ENCODE measurements at places on chromosomes 1 and 21. TPM values are rescaled to one million over a fixed set of nuclear protein-coding genes. Genes with fewer than 3 reads are reported as not detected.

GRCh38 chr1:51666478-51666877 lies 49.6 kb downstream of the OSBPL9 start:
- no peak overlapping the region for H3K27ac ChIP-seq
- H3K4me1 ChIP-seq, result no peaks in the 10 kb centered on the region
- no peaks in the 10 kb centered on the region for H3K27me3 ChIP-seq
- H3K36me3 ChIP-seq, result no peaks in the 10 kb centered on the region
- no peak overlapping the region for H3K4me3 ChIP-seq
- no peak for DNase-seq

GRCh38 chr1:109904105-109904817 lies 6.4 kb upstream of the CSF1 start:
- H3K27ac ChIP-seq, result peak overlapping the region; percentile 5
- no peak for DNase-seq
- peaks cover 3% of the 10 kb centered on the region for H3K36me3 ChIP-seq
- H3K27me3 ChIP-seq, result no peaks in the 10 kb centered on the region
- peaks cover 56% of the 10 kb centered on the region for H3K4me1 ChIP-seq
- H3K4me3 ChIP-seq, result no peak overlapping the region

GRCh38 chr1:206851341-206852010 lies 13.9 kb upstream of the IL20 start:
- H3K4me3 ChIP-seq, result no peak overlapping the region
- no peak for DNase-seq
- H3K27ac ChIP-seq, result no peak overlapping the region

- H3K4me3 ChIP-seq, result no peak overlapping the region
- no peaks in the 10 kb centered on the region for H3K27me3 ChIP-seq
- no peaks in the 10 kb centered on the region for H3K36me3 ChIP-seq
- no peak for DNase-seq
- H3K27ac ChIP-seq, result no peak overlapping the region
Measured at GRCh38 chr1:62076286-62076685, 118.4 kb upstream of the L1TD1 start.

GRCh38 chr21:33886321-33886720 lies 29.3 kb downstream of the ATP5PO start:
- H3K27ac ChIP-seq, result no peak overlapping the region
- no peak overlapping the region for H3K4me3 ChIP-seq
- H3K27me3 ChIP-seq, result peaks cover 5% of the 10 kb centered on the region
- no peaks in the 10 kb centered on the region for H3K4me1 ChIP-seq
- DNase-seq, result no peak

DNA sequence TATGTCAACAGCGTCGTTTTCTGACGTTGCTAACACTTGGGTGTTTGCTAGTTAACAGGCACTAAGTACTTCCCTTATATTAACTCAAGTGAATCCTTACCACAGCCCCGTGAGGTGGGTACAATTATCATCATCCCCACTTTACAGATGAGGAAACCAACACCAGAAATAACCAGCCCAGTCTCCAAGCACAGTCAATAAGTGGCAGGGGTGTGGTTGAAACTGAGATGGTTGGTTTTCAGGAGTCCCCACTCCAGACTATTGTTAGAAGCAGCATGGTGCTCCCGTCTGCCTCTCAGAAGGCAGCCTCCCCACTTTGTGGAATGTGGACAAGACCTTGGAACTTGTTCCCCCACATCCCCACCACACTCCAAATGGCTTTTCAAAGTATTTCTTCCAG lies 45.7 kb upstream of the ACOT11 start:
- H3K27me3 ChIP-seq, result peaks cover 38% of the 10 kb centered on the region
- no peak overlapping the region for H3K4me3 ChIP-seq
- peaks cover 9% of the 10 kb centered on the region for H3K4me1 ChIP-seq
- DNase-seq, result no peak
- no peaks in the 10 kb centered on the region for H3K36me3 ChIP-seq
- no peak overlapping the region for H3K27ac ChIP-seq

GRCh38 chr1:232038706-232039677 lies 412.4 kb downstream of the DISC1 start:
- no peak for DNase-seq
- no peaks in the 10 kb centered on the region for H3K27me3 ChIP-seq
- H3K4me1 ChIP-seq, result no peaks in the 10 kb centered on the region
- no peak overlapping the region for H3K27ac ChIP-seq
- H3K4me3 ChIP-seq, result no peak overlapping the region

DNA sequence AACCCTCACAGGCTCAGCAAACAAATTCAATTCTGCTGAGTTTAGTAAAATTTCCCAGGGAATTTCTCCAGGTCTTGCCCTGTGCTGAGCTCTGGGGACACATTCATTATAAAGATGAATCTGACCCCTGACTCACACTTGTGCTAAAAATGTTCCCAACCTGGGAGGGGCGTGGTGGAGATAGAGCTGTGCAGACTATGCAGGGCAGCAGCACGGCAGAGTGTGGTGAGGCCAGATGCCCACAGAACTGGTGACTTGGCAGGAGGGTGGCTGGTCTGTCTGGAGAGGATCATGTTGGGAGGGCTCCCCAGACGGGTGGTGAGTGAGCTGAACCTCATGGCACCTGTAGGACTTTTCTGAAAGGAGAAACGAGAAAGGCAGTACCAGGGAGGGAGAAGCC lies 31.6 kb downstream of the FAAH start:
- DNase-seq, result no peak
- H3K27ac ChIP-seq, result no peak overlapping the region
- peak overlapping the region; percentile 65 for H3K4me3 ChIP-seq
- no peaks in the 10 kb centered on the region for H3K36me3 ChIP-seq
- H3K4me1 ChIP-seq, result peaks cover 30% of the 10 kb centered on the region

- H3K27ac ChIP-seq, result peak overlapping the region; percentile 63
- no peak for DNase-seq
- H3K4me1 ChIP-seq, result peaks cover 61% of the 10 kb centered on the region
- H3K27me3 ChIP-seq, result no peaks in the 10 kb centered on the region
- peaks cover 18% of the 10 kb centered on the region for H3K36me3 ChIP-seq
Measured at GRCh38 chr1:234987415-234988154, 141.1 kb downstream of the TOMM20 start.

GRCh38 chr1:173421789-173422188 lies 55.3 kb upstream of the PRDX6 start:
- no peak overlapping the region for H3K4me3 ChIP-seq
- no peak overlapping the region for H3K27ac ChIP-seq
- no peak for DNase-seq
- H3K36me3 ChIP-seq, result no peaks in the 10 kb centered on the region
- H3K4me1 ChIP-seq, result peaks cover 6% of the 10 kb centered on the region

DNA sequence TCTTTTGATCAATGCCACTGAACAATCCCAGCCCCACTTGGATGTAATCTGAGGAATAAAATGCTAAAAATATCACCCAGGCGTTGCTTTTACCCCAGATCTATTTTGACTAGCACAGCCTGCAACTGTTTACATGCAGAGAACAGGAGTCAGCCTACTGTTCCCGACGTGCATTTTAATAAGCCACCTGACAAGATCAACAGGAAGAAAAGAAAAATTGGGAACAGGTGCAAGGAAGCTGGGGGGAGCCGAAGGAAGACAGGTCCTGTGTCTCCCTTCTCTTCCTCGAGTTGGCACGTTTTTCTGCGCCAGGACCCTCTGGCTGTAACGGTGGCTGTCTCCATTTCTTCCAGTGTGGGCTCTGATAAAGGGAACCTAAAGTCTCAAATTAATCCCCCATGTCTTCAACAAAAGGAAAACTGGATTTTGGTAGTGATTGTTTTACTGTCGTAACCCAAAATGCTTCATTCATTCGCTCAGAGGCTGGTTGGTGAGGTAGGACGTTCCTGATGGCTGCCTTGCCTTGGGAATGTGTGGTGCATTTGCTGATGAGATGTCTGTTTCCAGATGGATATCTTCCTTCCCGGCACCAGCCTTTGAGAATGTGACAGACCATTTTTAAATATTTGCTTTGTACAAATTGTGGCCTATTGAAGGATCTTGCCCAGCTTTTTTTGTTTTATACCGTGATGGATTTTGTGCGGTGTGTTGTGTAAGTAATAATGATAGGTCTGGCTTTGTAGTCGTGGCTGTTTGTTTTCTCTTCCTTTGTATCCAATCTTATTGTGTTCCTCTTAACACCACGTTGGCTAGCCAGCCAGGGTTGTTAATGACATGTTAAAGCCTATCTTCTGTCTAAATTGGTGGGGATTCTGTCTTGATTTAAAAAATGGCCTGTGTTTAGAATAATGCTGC lies 117.5 kb downstream of the C1orf21 start:
- H3K27me3 ChIP-seq, result peaks cover 26% of the 10 kb centered on the region
- DNase-seq, result no peak
- no peak overlapping the region for H3K4me3 ChIP-seq
- H3K4me1 ChIP-seq, result no peaks in the 10 kb centered on the region
- no peak overlapping the region for H3K27ac ChIP-seq

GRCh38 chr1:24901791-24902470 lies 28.1 kb downstream of the RUNX3 start:
- no peak overlapping the region for H3K4me3 ChIP-seq
- DNase-seq, result peak; percentile 16
- peaks cover 14% of the 10 kb centered on the region for H3K4me1 ChIP-seq
- H3K27me3 ChIP-seq, result no peaks in the 10 kb centered on the region
- no peak overlapping the region for H3K27ac ChIP-seq

GRCh38 chr1:234776876-234777855 lies 167.2 kb upstream of the IRF2BP2 start:
- H3K4me3 ChIP-seq, result no peak overlapping the region
- H3K36me3 ChIP-seq, result peaks cover 2% of the 10 kb centered on the region
- DNase-seq, result no peak
- H3K27me3 ChIP-seq, result no peaks in the 10 kb centered on the region

DNA sequence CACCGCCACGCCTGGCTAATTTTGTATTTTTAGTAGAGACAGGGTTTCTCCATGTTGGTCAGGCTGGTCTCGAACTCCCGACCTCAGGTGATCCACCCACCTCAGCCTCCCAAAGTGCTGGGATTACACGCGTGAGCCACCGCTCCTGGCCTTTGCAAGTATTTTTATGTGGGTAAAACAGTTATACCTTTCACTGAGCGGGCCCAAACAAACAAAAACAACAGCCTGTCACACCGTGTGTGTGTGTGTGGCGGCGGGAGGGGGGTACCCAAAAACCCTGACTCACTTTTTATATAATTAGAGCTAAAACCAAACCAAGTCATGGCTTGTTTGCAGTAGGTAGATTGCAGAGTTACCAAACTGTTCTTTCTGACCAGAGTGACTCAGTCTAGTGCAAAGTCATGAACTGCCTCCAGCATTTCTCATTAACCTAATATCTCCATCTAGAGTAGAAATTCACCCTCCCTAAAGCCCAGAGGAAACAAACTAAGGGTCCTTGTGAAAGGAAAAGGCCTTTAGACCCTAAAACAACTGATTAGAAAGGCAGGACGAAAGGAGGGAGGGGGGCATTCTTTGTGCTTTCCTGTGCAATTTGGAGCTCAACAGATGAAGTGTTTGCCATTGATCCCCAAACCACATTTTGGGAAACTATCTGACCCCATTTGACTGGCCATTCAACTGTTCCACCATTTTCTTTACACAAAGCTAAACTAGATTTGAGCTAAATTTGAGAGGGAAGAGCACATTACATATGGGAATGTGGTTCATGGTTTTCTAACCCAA lies 181.0 kb downstream of the DHRS3 start:
- H3K4me3 ChIP-seq, result no peak overlapping the region
- H3K4me1 ChIP-seq, result peaks cover 79% of the 10 kb centered on the region
- no peak for DNase-seq
- peaks cover 12% of the 10 kb centered on the region for H3K27me3 ChIP-seq
- H3K27ac ChIP-seq, result peak overlapping the region; percentile 0

- H3K27me3 ChIP-seq, result peaks cover 2% of the 10 kb centered on the region
- no peaks in the 10 kb centered on the region for H3K4me1 ChIP-seq
- no peak overlapping the region for H3K4me3 ChIP-seq
- H3K27ac ChIP-seq, result no peak overlapping the region
Measured at GRCh38 chr1:170309389-170310013, 163.7 kb downstream of the NTMT2 start.

GRCh38 chr1:21294266-21294989 lies 4.2 kb upstream of the ECE1 start:
- peak overlapping the region; percentile 79 for H3K4me3 ChIP-seq
- H3K36me3 ChIP-seq, result peaks cover 9% of the 10 kb centered on the region
- peak; percentile 89 for DNase-seq
- H3K4me1 ChIP-seq, result peaks cover 85% of the 10 kb centered on the region
- no peaks in the 10 kb centered on the region for H3K27me3 ChIP-seq
- peak overlapping the region; percentile 98 for H3K27ac ChIP-seq

DNA sequence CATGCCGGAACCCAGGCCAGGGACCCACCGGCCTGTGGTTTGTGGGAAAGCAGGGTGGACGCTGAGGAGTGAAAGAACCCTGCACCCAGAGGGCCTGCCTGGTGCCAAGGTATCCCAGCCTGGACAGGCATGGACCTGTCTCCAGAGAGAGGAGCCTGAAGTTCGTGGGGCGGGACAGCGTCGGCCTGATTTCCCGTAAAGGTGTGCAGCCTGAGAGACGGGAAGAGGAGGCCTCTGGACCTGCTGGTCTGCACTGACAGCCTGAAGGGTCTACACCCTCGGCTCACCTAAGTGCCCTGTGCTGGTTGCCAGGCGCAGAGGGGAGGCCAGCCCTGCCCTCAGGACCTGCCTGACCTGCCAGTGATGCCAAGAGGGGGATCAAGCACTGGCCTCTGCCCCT lies 18.5 kb downstream of the CSF1 start:
- DNase-seq, result no peak
- peaks cover 55% of the 10 kb centered on the region for H3K36me3 ChIP-seq
- H3K4me1 ChIP-seq, result peaks cover 19% of the 10 kb centered on the region
- no peak overlapping the region for H3K27ac ChIP-seq

- no peak overlapping the region for H3K4me3 ChIP-seq
- no peak overlapping the region for H3K27ac ChIP-seq
- H3K4me1 ChIP-seq, result no peaks in the 10 kb centered on the region
- H3K36me3 ChIP-seq, result no peaks in the 10 kb centered on the region
- no peak for DNase-seq
Measured at GRCh38 chr1:219587801-219588561, 24.9 kb downstream of the ZC3H11B start.

DNA sequence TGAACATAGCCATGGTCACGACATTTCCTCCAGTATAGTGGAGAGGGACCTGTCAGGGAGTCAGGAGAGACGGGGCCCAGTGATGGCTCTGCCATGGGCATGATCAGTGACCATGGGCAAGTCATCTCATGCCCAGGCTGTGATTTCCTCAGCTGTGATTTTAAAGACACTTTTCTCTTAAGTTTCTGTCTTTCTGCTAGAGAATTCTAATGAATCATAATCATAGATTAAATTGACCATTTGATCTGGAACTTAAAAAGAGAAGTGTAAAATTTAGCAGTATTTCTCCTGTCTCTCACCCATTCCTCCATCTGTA lies 112.7 kb downstream of the USP25 start:
- no peaks in the 10 kb centered on the region for H3K27me3 ChIP-seq
- H3K27ac ChIP-seq, result no peak overlapping the region
- peaks cover 2% of the 10 kb centered on the region for H3K4me1 ChIP-seq
- no peak for DNase-seq
- H3K4me3 ChIP-seq, result no peak overlapping the region

The KLHDC9 gene
- 1.2 TPM for total RNA-seq

The UMODL1 gene
- total RNA-seq, result 0.05 TPM

The DISP1 gene
- total RNA-seq, result 1.4 TPM

The GNAT2 gene
- not detected for total RNA-seq

The TNN gene
- not detected for total RNA-seq

The GPR161 gene
- 0.65 TPM for total RNA-seq

The LAD1 gene
- not detected for total RNA-seq

The CCT3 gene
- 184 TPM for total RNA-seq

The RAB13 gene
- 0.40 TPM for total RNA-seq

The AGO3 gene
- total RNA-seq, result 22.8 TPM

Measured in activated CD4-positive, alpha-beta memory T cell treated with anti-CD3 and anti-CD28 coated beads, Interleukin-2, amount 10 ng/mL, durations not matched to agents 7 days and 5 days (primary cell).